Stimulated activated CD4-positive, alpha-beta T cell treated with anti-CD3 and anti-CD28 coated beads, Interleukin-15, amount 100 ng/mL, for 1 hour (primary cell): ENCODE measurements at places on chromosomes 5 and 9.

- DNase-seq, result no peak
Measured at GRCh38 chr9:110886832-110887231, 151.4 kb downstream of the LPAR1 start.

DNA sequence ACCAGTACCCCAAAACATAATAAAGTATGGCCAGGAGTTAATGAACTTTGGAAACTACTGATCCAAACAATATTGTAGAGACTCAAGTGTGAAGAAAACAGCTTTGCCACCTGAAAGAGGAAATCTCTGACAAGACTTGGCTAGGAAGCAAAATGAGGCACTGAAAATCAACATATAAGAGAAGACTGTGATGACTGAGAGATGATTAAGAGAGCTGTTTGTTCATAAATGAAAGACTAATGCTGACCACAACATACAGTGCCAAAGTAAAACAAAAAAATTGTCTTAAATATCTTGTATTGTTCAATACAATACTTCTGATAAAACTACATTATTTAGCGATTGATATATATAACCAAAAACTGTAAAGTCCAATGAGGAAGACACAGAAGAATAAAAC, 7.2 kb downstream of the RC3H2 start:
- DNase-seq, result no peak

- DNase-seq, result no peak
Measured at GRCh38 chr5:149143470-149143869, 2.2 kb downstream of the ABLIM3 start.

GRCh38 chr5:6046296-6046967, 331.9 kb downstream of the MED10 start:
- DNase-seq, result no peak

DNA sequence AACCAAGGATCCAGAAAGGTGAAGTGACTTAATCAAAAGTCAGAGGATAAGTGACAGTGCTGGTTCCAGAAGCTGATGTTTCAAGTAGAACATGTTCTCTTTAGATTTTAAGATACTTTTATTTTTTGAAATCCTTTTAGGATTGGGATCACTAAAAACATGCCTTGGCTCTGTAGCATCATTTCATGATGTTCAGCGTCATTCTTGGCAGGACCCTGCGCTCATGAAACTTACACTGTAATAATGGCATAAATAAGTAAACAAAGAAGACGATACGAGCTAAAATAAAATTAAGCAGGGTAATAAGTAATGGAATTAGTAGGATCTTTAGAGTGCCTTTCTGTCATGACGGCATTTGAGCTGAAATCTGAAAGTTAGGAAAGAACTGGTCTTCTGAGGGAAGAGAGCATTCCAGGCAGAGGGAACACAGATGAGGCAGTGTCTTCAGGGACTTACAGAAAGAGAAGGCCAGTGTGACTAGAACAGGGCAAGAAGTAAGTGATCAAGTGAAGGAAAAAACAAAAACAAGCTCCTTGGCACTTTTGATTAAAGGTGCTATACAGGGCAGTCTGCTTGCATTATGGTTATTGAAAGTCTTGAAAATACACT, 19.9 kb downstream of the CTNNA1 start:
- no peak for DNase-seq

DNA sequence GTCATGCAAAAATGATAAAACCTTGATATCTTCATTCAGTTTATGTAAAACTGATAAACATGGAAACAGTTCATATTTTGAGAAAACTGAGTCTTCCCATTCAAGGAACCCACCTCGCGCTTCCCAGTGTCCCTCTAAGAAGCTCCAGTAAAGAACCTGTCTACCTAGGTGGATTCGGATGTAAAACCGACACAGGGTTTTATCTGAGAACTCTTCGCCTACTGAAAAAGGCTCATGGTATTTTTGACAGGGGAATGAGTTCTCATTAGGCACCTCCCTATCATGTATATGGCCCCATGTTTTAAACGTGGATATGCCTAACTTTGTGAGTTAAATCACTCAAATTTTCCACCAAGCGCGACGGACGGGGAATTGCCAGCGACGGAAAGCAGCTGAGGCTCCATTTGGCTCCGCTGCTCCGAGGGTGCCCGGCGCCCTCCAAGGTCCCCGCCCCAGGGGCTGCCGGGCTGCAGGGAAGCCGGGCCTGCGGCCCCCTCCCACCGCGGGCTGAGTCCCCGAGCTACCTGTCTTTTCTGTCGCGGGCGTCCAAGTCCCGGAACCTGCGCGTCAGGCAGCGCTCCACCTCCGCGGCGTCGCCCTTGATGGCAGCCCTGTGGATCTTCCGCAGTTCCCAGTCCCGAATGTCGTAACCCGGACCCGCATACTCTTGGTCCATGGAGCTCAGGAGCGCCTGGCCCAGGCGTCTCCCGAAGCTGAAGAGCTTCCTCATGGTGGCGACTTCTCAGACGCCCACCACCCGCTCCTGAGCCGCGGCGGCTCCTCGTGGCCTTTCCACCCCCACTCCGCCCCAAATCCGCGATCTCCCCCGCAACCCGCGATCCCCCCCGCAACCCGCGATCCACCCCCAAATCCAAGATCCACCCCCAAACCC, 594 bp downstream of the ANKRD18A start:
- no peak for DNase-seq

- no peak for DNase-seq
Measured at GRCh38 chr9:98575379-98576346, 133.1 kb downstream of the GABBR2 start.

DNA sequence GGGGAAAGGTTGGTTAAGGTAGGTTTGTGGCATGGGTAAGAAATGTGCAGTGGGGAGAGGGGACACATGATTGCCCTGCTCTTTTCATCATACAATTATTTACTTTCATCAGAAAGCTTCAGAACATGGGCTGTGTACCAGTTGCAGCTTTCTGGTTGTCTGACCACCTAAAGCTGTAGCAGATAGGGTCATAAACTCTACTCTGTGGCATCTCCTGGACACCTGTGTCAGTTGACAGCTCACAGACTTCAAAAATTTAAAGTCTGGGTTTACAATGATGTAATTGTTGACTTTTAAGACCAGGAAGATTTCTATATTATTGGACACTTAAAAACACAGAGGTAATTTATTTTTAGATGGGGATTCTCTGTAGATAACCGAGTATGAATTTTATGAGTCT, 222.7 kb upstream of the PRR16 start:
- DNase-seq, result no peak

- DNase-seq, result no peak
Measured at GRCh38 chr5:126464016-126464415, 40.8 kb downstream of the GRAMD2B start.

- DNase-seq, result no peak
Measured at GRCh38 chr9:98271479-98271878, 16.0 kb upstream of the TBC1D2 start.

GRCh38 chr5:38607396-38607795, 51.0 kb upstream of the LIFR start:
- DNase-seq, result no peak

DNA sequence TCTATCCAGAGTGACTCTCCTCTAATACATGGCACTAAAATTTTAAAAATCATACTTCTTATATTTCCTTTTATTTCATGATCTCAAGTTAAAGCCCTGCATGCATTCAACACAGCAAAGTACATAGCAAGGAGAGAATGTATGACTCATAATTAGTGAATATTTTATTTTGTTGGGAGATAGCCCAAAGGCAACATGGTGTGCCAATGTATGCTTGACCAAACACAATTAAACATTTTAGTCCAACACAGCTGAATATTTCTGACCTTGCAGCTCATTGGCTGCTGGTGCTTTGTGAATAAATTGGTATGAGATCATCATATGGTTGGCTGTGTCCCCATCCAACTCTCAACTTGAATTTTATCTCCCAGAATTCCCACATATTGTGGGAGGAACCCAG, 103.5 kb downstream of the NPR3 start:
- no peak for DNase-seq

DNA sequence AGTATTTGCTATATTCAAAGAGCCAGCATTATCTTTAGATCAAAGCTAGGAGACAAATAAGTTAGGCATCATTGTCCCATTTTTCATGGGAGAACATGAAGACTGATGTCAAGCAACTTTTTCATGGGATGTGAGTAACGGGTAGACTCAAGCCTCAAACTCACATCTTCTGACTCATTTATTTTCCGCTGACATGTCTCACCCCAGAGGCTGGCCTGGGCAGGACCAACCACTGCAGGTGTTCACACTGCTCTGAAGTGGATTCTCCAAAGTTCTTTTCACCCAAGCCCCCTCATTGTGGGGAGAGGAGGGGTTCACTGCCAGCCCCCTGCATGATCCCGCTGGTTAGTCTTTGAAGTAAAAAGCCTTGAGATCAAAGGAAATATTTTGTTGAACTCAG, 34.9 kb upstream of the BASP1 start:
- no peak for DNase-seq

DNA sequence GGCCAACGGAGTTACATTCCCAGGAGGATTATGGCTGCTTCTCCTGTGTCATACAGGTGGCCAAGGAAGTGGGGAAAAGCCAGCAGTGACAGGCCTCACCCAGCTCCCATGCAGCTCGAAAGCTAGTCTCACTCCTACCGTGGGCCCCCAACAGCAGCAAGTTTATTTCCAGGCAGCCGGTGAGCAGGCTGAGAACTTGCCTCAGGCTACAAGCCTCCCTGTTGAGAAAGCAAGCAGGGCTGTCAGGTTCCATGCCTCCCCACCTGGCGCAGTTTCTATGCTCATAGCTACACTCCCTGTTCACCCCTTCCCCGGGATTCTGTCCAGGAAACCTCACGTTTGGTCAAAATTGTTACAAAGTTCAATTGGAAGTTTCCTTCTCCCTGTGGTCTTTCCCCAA, 27.5 kb upstream of the DNAH5 start:
- no peak for DNase-seq

DNA sequence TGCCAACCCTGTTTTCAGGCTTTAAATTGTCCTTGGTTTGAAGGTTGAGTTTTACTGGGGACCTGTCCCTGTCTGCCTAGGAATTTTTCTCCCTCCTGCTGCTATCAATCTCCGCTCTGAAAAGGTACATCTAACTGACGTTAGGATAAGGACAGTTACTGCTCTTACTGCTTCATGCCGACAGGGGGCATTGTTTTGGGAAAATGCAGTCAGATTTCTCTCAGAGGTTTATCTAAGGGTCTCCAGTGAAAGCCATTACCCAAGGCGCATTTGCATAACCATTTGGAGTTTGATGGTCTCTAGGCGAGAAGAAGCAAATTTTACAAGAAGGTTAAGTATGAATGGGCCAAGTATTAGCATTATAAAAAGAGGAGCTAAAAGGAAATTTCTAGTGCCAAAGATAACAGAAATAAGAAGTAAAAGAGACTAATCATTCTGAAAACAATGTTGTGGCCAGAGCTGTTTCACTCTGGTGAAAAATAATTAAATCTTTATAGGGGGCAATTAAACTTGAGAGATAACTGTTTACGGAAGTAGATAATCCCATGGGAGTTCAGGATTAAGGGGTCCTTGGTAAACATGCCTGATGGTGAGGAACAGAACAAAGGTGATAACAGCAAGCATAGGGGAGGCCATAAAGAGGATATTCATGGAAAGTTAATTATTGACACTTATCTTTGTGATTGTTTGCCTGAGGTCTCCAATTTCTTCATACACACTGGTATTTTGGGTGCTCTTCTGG, 605.0 kb downstream of the MTRR start:
- no peak for DNase-seq

GRCh38 chr9:78805771-78806170, 508.8 kb downstream of the PSAT1 start:
- DNase-seq, result no peak

GRCh38 chr5:58239045-58239444, 220.8 kb downstream of the PLK2 start:
- no peak for DNase-seq

DNA sequence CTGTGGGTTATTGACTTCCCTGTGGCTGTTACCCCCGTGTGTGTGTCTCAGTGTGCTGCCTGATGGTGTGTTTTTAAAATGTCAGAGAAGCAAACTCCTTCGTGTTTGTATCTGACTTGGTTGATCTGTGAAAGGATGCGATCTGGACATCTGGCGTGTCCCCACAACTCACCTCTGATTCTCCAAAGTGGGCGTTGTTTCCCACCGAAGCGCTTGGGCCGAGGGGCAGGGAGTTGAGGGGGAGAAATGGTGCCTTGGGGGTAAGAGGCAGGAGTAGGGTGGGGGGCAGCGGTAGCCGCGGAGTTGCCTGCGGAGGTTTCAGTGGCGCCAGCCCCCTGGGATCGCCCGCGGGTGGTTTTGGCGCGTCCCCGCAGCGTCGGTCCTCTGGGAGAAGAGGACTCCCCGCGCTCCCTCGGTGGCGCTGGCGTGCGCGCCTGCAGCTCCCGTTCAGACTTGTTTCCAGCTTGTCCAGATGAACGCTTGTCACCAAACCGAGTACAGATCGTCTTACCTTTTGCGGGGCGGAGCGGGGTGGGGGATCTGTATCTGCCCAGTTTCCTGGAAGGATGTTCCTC, 1.1 kb downstream of the MAST4 start:
- no peak for DNase-seq

- DNase-seq, result no peak
Measured at GRCh38 chr5:87120518-87121303, 147.0 kb upstream of the RASA1 start.

DNA sequence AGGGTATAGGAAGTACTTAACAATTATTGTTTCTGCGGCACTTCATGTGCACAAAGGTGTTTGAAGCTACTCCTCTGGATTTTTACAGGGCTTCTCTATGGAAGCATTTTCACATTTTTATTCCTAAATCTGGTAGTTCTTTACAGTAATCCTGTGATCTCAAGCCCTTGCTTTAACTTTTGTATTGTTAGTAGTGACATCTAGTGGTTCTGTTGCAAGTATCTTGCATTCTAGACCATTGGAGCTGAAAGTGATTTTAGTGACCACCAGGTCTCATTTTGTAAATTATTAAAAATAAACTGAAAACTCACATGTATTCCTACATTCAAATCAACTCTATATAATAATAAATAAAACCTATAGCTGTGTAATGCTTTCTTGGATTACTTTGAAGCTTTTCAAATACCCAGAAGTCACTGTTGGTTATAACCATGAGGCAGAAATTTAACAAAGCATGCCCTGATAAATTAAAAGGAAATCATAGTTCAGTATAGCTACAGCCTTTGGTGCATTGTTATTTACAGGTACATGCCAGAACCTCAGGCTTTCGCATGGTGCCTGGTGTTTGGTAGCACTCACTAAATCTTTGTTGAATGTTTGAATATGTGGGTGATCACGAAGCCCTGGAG, 18.9 kb downstream of the RPS23 start:
- DNase-seq, result no peak

GRCh38 chr9:131046093-131046380, 37.1 kb downstream of the LAMC3 start:
- no peak for DNase-seq
